ENCODE measurements at places on chromosomes 12 and 14.
A peak's percentile ranks its signal among the peaks of the same experiment; 100 is the strongest.

GRCh38 chr12:76898442-76898841 is 19.6 kb upstream of the CSRP2 start:
- DNase-seq: no peak

DNA sequence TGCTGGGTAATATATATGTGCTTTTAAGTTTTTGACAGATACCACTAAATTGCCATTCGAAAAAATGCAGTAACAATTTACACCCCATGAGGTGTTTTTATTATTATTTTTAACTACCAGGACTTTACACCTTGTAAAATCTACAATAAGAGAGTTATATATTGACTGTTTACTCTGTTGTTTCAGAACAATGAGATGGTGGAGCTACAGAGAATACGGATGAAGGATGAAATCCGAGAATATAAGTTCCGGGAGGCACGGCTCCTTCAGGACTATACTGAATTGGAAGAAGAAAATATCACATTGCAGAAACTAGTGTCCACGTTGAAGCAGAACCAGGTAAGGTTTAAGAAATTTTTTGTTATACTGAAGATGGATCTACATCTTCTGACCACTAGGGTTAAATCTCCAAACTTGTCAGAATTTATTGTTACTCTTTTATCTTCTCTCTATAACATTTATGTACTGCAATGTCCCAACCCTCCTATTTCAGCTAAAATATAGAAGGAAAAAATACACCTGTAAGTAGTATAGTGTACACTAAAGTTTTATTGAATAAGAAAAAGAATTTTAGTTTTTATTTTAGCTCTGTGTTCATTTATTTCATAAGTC is 105.4 kb upstream of the FGD4 start:
- no peak for DNase-seq

GRCh38 chr12:108442910-108443309 is 72.2 kb upstream of the FICD start:
- DNase-seq: no peak

DNA sequence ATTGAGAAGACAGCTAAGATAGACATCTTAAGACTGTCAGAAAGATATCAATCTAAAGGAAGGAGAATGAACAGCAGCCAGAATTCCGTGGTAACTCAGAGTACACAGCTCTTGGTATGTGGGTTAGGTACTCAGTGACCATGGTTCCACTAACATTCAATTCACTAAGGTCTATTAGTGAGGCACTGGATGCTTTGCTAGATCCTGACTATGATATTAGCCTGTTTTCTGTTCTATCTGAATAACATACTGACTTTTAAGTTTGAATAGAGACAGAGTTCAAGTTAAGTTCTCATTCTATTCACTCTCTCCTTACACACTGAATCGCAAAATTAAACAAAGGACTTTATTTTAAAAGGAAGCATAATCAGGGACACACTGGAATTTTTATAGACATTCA is 106.4 kb downstream of the PRKD1 start:
- DNase-seq: no peak

DNA sequence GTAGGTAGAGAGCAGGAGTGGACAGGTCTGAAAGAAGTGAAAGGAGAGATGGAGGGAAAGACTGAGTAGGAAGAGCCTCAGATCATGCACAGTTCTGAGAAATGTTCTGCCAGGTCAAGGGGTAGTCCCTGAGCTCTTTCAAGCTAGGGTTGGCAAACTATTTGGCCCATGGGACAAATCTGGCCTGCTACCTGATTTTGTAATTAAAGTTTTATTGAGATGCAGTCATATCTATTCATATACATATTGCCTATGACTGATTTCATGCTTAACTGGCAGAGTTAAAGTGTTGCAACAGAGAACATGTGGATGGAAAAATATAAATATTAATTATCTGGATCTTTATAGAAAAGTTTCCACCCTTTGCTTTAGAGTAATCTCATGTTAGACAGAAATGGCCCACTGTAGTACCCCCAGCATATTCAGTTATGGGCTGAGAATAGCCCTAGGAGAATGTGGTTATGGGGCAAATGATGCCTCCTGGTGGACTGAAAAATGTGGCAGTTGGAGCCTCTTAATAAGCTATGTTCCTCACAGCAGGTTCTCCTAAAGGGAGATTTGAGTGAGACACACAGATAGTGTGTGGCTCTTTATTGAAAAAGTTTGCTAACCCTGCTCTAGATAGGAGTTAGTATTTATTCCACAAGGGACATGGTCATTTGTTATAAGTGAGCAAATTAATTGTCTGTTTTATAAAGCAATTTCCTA is 476.9 kb downstream of the LRIG3 start:
- DNase-seq: no peak

GRCh38 chr14:93686268-93686667 is 102.0 kb downstream of the PRIMA1 start:
- no peak for DNase-seq

GRCh38 chr12:49225576-49226166 is 36.8 kb upstream of the TUBA1A start:
- no peak for DNase-seq

- DNase-seq: no peak
Measured at GRCh38 chr14:80427101-80427500, 215.8 kb upstream of the DIO2 start.

DNA sequence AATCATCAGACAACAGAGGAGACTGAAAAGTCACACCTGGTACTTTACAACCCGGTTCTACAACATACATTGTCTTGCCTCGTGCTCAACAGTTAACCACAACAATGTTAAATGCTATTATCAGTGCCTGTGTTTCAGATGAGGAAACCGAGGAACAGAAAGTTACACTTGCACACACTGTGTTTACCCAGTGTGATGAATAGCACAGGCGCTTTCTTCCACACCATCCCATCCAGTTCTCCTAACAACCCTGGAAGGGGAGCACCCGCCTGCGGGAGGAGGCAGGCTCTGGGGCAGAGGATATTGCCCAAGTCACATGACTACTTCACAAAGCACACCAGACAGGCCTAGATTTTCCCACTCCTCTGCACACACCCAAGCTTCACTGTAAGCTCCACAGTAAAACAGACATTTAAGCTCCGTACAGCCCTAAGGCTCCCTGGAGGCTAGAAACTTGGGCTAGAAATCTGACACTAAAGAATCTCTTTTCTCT is 21.8 kb downstream of the NCKAP5L start:
- no peak for DNase-seq

DNA sequence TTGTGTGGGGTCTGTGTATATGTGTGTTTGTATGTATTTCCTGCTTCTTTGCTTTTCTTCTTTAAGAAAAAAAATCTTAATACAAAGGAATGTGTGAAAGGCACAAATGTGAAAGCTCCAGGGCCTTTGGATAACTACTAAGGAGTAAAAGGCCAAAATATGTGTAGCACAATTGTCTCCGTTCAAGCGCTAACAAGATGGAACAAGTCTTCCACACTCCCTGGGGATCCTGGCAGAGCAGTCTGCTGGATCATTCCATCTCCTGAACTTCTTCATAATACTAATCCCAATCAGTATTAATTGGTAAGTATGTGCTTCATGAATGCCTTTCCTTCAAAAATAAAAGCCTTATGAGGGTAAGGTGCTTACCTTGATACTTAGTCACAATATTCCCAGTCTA is 462.5 kb upstream of the TBX3 start:
- DNase-seq: no peak

DNA sequence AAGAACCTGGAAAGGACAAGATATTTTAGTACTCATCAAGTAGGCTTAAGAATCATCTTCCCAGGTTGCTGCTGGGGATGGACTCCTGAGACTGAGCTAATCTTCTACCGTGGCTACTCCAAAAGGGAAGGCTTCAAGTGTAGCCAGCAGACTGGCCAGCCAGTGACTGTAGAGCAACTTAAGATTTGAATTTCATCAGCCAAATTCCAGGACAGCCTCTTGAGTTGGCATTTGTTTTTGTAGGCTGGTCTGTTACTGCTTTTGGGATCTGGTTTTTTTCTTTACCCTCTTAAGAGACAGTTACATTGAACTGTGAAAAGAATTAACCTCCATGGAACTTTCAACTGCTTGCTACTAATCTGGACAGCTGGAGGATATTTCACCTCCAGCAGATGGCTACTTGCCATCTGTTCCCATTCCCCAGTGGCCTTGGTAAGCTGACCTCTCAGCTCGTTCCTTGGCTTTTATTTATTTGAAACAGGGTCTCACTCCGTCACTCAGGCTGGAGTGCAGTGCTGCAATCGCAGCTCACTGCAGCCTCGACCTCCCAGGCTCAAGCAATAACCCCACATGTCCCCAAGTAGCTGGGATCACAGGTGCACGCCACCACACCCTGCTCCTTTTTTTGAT is 20.7 kb downstream of the VTI1B start:
- no peak for DNase-seq

DNA sequence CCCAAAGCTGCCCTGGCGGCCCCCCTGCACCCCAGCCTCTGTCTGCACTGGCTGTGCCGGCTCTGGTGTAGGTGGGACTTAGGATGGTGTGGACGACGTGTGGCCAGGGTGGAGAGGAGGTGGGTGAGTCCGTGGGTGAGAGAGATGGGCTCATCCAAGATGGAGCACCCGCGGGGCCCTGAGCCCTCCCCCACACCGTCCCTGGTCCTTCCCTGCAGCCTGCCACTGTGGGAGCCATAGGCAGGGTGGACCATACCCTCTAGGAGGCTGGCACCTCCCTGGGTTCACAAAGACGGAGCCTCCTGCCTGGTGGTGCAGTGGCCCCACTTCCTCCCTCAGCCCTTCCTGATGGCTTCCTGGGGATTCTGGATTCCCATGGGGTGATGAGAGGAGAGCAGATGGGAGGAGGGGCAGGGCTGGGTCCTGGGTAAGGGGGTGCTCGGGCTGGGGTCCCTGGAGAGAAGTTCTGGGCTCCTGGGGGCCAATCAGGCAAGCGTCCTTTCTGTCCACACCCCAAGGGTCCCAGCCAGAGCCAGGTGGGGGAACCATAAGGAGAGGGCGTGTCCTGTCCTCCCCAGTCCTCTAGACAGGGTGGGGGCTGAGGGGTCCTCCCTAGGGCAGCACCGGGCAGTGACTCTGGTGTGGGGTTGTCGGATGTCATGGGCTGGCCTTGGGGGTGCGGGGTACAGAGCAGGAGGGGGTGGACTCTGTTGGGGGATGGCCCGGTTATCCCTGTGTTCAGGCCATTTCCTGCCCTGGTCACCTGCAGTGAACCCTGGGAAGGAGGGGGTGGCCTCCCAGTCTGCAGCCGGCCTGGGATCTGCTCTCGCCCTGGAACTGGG is 384.8 kb downstream of the TMEM121 start:
- no peak for DNase-seq

GRCh38 chr12:98401427-98401826 is 114.0 kb upstream of the TMPO start:
- no peak for DNase-seq

GRCh38 chr12:34205401-34205800 is 183.1 kb downstream of the ALG10 start:
- no peak for DNase-seq

DNA sequence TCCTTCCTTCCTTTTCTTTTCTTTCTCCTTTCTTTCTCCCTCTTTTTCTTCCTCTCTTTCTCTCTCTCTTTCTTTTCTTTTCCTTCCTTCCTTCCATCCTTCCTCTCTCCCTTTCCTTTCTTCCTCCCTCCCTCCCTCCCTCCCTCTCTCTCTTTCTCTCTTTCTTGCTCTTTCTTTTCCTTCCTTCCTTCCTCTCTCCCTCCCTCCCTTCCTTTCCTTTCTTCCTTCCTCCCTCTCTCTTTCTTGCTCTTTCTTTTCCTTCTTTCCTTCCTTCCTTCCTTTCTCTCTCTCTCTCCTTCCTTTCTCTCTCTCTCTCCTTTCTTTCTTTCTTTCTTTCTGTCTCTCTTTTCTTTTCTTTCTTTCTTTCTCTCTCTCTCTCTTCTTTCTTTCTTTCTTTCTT is 207.6 kb downstream of the ATP23 start:
- DNase-seq: no peak

DNA sequence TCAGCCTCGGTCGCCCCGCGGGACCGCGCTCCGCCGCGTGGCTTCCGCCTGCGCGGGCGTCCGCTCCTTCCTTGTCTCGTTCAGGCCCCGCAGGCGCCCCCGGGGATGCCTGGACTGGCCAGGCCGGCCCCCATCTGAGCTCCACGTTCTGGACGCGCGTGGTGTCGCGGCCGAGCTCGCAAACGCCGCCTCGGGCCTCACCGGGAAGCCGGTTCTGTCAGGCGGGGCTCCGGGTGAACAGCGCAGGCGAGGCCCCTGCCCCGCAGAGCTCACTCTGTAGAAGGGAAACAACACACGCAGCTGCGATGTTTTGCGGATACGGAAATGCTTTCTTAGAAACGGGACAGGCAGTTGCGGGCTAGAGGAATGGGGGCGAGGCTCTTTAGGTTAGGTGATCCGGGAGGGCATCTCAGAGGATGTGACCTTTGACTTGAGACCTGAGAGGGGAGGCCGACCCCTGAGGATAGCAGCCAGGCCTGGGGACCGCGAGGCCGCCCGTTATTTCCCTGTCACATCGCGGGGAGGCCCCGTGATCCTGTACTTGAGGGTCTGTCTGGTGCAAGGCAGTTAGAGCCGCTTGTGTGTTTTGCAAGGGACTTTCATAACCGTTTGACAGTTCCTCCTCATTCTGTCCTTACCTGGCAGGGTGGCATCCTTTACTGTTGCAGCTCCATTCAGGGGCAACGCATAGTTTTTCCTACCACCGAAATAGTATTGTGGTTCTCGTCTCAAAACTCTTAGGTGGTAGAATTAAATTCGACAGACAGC is 584 bp downstream of the VRK1 start:
- DNase-seq: peak; percentile 55

GRCh38 chr12:820336-820735 is 68.0 kb downstream of the WNK1 start:
- no peak for DNase-seq

DNA sequence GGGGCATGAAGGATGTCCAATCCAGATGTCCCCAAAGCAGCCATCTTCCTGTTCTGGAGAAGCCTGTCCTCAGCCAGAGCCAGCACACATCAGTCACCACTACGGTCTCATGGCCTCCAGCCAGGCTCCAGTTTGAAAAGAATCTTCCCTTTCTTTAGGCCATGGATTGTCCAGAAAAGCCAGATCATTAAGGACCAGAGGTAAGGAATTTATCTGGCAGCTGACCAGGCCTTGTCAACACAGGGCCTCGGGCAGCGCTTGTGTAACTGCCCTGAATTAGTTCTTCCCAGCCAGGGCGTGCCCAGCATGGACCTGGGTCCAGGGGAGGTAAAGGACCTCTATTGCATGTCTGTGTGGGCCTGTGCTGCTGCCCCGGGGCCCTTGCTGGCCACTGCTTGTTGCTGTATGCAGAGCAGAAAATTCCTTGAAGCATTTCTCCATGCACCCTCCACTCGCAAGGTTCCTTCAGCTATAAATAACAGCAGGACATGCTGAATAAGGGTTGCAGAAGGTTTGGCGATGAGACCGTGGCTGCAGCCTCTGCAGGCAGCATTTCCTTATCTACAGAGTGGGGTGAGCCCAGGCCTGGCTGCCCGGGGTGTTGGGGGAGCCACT is 21.7 kb upstream of the VPS37B start:
- no peak for DNase-seq

DNA sequence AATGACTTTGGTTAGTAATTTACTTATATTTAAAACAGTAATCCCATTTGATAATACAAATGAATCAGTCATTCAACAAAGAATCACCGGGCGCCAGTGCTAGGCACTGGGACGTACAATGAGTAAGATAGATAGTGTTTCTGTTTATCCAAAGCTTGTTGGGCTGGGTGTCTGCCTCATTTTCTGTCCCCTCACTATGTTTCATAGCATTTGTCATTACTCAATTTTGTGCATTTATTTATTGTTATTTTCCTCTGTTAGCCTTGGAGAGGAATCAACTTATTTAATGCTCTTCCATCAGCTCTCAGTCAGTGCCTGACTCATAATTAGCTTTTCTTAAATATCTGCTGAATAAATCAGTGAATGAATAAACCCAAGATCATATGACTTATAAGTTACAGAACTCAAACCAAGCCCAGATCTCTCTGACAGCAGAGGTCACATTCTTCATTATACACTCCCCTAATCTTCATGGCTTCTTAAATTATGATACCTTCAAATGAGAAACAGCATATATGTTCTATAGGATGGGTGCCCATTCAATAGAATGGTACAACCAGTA is 86.2 kb downstream of the TSPAN8 start:
- DNase-seq: no peak

Data from CD4-positive, CD25-positive, alpha-beta regulatory T cell (primary cell).